RCC 7860 (cell line): ENCODE measurements at places on chromosomes 7 and 10.

DNA sequence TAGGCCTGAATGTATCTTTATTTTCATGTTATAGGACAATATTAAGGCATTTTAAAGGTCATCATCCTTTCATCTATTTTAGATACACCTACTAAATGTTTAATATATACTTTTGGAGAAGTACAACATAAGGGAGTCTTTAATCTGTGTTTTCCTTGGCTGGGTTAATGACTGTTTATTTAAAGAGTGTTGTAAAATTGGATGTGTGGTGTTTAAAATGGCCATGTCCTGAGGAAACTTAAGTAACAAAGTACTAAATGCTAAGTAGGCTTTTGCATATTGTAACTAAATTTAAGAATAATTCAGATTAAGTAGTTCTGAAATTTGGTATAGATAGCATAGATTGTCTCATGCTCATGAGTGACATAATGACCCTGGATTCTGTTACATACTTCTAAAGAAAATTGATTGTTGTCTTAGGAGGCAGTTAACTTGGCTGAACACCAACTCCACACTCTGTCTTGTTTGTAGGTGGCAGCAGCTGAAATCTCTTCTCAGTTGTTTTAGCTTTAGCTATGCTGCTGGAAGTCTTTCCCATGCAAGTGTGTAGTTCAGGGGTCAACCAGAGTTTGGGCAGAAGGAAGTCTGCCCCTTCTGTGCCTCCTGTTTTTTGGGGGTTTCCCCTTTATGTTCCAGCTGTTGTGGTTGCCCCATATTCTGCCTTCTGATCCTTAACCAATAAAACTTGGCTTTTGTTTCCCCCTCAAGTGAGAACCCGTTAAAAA lies 29.2 kb downstream of the DLD start:
- no peak for DNase-seq

DNA sequence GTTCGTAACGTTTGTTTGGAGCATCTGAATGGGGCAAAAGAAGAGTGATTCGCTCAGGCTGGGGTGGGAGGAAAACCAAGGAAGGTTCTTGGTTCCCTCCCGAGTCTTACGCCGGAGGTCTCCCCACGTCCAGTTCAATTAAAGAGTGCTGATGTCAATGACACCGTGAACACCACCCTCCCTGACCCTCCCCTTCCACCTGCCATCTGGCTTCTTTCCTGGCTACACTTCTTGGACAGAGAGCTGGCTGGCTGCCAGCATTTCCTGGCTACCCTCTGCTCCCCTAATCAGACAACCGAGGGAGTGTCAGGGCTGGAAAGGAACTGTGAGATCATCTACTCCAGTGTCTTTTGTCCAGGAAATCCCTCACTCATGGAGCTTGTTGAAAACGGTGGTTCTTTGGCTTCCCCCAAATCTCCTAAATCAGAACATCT lies 24.1 kb upstream of the FFAR4 start:
- no peak for DNase-seq

DNA sequence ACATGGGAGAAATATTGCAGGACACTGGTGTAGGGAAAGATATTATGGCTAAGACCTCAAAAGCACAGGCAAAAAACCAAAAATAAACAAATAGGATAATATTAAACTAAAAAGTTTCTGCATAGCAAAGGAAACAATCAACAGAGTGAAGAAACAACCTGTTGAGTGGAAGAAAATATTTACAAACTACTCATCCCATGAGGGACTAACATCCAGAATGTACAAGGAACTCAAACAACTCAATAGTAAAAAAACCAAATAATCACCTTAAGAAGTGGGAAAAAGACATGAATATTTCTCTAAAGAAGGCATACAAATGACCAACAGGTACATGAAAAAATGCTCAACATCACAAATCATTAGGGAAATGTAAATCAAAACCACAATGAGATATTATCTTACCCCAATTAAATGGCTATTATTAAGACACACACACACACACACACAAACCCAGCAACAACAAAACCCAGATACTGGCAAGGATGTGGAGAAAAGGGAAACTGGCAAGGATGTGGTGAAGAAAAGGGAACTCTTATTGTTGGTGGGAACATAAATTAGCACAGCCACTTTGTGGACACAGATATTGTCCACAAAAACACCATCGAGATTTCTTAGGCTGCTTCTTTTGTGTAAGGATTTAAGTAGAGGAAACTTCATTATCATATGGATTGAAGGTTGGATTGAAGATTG lies 9.8 kb upstream of the RAB18 start:
- DNase-seq = no peak

- DNase-seq = no peak
Observed at GRCh38 chr7:644381-645305, 81.9 kb upstream of the DNAAF5 start.

- no peak for DNase-seq
Observed at GRCh38 chr7:2104107-2104710, 128.5 kb downstream of the MAD1L1 start.

DNA sequence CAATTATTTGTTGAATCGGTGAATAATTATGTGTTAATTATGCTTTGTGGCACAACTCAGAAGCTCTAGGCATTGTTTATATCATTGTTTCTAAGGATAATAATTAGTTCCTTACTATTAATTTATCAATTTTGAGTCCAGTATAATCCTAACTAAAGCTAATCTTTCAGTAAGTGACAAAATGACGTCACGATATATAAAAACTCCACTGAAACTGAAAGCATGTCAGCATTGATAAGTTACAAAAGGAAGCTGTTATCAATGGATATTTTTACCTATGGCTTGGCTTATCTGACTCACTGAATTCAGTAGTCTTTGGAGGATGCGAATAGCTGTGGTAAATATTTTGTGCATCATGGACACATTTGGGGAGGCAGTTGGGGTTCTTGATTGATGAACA lies 793.1 kb downstream of the NXPH1 start:
- no peak for DNase-seq

DNA sequence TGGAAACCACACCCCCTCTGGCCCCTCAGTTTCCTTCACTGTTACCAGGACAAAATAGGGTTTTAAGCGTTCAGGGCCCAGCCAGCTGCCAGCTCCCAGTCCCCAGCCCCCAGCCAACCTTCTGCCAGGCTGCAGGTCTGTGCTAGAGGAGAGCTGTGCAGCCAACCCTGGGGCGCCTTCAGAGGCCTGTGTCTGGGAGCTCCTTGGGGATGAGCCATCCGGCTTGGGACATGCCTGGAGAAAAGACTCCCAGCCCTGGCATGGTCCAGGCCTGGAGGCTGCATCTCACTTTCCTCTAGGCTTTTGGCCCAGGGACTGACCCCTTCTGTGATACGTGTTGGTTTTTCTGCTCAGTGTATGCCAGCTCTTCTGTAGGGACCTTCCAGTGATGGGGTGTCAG lies 487.6 kb upstream of the MGMT start:
- no peak for DNase-seq

GRCh38 chr7:29299086-29299485 lies 104.5 kb downstream of the CHN2 start:
- no peak for DNase-seq

DNA sequence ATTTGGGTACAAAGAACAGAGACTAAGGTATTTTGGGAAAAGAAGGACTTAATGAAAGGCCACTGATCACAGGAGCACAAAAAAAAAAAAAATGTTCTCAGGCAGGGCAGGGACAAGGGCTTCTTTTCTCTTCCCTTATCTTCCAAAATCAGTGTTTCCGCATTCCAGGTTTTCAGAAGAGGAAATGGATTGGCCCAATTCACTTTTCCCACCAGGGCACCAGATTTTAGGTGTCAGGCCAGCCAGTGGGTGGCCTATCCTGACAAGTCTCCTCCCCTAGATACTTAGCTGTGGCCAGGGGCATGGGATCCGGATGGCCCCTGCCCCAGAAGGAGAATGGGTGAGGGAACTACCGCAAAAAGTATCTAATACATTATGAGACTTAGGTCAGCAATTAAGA lies 88.9 kb upstream of the WAC start:
- DNase-seq = no peak

- DNase-seq = no peak
Observed at GRCh38 chr7:13181216-13181615, 493.8 kb downstream of the ARL4A start.

DNA sequence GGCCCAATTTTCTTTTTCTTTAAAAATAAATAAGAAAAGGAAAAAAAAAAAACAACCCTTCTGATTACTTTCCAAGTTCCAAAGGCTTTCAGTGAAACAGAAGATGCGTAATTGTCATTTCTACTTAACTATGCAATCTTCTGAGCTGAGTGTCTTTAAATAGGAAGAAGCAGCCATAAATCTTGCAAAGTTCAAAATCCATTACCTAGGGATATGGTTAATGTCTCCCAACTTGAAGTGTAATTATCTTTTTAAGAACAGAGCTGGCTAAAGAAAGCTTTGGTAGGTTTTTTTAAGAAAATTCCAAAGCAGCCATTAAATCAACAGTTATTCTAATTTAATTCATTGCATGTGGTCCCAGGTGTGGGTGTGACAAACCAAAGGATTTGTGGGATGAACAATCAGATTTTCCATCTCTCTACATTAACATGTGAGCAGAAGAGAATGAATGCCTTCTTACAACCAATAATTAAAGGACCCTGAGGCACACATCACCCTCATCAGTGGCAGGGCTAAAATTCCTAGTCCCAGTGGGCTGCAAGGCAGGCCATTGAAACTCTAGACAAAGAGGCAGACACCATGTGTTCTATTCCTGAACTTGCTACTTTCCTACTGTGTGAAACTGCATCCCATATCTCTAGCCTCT lies 419.2 kb downstream of the REEP3 start:
- no peak for DNase-seq

DNA sequence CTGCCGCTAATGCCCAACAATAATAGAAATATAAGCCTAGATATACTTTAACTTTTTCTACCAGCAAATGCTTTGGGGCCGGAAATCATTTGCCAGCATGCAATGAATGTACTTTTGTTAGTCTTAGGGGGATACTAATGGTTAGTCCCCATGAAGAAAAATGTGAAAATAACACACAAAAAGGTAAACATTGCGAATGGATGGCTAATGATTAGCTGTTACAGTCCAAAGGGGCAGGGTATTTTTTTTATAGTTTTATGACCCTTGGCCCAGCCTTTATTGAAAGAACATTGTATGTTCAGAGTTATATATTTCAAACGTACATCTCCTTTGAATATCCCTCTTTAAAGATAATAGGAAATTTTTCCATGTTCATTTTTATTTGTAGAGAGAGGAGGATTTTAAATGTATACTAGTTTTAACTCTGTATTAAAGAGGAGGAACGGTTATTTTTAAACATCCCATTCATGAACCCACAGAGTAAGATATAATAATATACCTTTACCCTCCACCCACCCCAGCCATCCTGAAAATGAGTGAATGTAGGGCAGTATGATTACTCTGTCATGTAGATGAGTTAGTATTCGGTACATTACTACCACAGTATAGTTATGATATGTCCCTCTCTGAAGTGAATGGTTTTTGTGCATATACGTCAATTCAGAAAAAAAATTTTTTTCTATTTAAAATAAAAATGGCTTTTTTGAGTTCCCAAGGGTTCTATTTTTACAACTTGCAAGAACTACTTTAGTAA lies 63.6 kb downstream of the ARID5B start:
- no peak for DNase-seq

DNA sequence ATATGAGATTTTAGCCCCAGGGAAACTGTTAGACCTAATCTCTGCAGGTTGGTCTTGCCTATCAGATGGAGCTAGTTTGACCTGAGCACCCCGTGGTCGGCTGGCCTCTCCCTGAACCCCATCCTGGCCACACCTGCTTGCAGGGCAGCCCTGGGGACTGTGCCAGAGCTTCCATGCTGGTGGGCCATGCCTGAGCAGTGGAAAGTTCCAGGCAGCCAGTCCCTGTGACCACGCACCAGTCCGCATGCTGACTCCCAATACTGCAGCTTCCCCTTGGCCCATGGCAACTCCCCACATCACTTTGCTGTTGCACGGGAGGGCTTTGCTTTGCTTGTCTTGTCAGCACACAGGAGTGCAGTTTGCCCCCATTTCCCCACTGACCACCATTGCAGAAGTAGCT lies 427.8 kb upstream of the SEMA3D start:
- DNase-seq = no peak

GRCh38 chr10:22534849-22535604 lies 179.4 kb downstream of the PIP4K2A start:
- no peak for DNase-seq

DNA sequence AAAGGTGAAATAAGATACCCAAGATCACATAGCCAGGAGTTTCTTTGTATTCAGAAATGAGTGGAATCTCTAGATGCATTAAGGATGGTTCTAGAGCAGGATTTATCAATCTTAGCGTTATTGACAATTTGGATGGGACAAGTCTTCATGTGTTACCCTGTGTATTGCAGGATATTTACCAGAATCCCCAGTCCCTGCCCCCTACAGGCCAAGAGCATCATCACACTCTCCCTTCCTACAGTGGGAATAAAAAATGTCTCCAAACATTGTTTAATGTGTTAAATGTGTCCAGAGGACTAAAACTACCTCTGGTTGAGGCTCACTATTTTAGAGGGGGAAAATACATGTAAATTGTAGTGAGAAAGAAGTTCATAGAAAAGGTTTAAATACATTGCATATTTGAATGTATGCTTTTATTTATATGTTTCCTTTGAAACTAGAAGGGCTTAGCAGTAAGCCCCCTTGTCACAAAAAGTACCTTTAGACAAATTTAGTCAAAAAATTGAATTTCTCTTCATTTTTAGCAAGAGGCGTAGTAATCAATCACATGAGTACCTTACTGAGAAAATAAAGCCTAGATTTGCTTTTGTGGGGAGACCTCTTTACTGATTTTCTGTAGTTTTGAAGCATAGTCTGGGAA lies 141.2 kb downstream of the MLLT10 start:
- no peak for DNase-seq

DNA sequence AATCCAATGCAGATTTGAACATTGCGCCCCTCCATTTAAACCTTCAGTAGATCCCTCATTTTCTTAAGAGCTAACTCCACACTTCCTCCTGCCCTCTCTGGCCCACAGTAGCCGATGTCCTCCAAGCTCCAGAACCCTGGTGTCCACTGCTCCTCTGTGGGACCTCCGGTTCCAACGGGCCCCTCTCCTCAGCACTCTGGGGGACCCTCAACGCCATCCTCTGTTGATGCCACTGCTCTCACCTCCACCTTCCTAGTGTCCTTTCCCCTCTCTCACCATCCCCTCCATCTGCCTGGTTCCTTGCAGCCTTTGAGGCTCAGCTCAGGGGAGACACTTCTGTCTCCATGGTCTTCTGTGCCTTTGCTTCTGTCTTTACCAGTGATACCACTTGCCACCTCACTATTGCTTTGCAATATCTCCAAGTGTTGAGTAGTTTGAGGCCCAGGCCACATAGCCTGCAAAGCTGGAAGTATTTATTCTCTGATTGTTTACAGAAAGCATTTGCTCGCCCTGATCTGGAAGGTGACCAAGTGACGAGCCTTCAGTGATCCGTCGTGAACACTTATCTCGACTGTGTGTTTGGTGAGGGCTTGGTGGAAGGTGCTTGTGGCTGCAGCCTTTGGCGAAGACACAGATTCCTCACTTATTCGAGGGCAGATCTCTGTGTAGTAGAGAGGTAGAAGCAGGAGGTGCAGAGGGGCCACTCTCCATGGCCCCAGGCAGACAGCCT lies 104.8 kb upstream of the SHH start:
- DNase-seq = no peak

GRCh38 chr10:31803606-31804351 lies 124.9 kb downstream of the ARHGAP12 start:
- DNase-seq = no peak

GRCh38 chr10:19706904-19707303 lies 109.3 kb upstream of the PLXDC2 start:
- DNase-seq = no peak
